ENCODE measurements at places on chromosomes 3 and 15.

DNA sequence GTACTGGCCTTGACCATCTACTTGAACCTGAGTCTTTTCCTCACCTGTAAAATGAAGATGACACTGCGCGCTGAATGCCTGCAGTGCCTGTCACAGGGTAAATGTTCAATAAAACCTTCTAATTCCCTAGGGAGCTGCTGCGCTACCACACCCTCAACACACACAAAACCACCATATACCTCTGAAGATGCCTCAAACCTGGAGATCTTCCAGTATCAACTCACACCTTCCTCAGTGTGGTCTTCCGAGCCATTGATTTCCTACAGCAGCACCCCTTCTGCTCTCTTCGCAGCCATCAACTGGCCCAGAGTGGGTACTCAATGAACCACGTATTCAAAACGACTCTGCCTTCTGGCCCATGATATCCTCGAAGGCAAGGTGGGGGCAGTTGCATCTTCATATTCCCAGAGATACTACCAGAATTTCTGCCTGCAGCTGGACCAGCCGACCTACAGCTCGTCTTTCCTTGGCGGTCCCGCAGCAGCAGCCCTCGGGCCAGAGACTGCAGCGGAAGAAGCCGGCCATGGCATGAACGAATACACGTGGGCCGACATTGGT is 695 bp downstream of the RPL32 start:
- DNase-seq: no peak

DNA sequence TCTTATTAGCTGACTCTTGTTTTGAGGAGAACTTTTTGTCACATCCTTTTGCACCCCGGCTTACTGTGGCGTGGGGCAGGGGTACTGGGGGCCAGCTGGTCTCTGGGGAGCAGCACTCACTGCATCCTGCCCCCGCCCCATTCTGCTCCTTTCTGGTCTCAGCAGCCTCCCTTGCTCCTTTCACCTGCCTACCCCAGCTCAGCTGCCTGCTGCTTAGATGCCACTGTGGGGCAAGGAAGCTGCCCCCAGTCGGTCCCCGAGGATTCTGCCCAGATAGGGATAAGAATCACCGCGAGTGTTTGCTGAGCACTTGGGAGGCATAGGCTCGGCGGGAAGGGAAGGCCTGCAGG is 32.0 kb downstream of the APBA2 start:
- DNase-seq: no peak

DNA sequence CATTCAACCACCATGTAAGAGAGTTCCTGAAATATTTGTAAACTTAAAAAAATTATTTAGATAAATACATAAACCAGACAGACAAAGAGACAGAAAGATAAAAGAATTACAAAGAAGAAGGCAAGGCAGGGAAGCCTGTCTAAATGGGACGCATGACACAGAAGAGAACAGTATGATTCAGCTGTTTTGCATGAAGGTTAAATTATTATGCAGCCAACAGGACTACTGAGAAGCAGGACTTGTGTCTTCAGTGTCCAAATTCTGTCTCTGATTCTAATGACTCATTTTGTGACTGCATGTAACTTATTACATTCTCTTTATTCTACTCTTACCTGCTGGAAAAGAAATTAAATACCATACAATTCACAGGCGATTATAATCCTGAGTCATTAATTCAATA is 340.4 kb upstream of the KCNMB2 start:
- DNase-seq: peak; percentile 58

DNA sequence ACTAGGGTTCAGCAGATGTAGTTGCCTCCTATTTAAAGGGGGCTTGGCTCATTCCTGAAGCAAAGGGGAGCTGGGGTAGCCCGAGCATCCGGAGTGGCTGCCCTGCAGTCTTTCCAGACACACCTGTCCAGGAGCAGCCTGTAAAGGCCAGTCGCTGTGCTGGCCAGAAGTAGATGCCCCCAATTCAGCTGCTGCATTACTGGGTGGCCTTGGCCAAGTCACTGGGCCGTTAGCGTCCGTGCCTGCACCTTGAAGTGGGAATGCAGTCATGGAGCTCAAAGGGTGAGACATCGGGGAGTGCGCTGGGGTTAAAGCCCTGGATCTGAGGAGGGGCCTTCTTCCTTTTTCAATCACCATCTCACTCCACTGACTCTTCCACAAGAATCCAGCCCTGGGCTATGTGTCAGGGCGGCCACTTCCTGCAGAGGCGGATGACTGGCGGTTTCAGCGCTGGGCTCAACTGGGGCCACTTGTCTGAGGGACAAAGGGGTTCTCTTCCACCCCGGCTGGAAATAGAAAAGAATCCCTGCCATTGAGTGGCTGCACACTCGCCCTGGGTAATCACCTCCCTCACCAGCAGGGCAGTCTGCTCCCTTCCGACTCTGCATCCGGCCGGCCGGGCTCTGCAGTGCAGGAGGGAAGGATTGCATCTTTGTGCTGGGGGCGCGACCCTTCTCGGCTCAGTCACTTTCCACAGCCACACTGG is 11.8 kb downstream of the ALDH1A3 start:
- DNase-seq: peak; percentile 24

GRCh38 chr3:104316118-104316517 is 1050.6 kb upstream of the ALCAM start:
- peak; percentile 21 for DNase-seq

- no peak for DNase-seq
These were observed 33.6 kb downstream of the MCTP2 start for GRCh38 chr15:94265009-94265408.

DNA sequence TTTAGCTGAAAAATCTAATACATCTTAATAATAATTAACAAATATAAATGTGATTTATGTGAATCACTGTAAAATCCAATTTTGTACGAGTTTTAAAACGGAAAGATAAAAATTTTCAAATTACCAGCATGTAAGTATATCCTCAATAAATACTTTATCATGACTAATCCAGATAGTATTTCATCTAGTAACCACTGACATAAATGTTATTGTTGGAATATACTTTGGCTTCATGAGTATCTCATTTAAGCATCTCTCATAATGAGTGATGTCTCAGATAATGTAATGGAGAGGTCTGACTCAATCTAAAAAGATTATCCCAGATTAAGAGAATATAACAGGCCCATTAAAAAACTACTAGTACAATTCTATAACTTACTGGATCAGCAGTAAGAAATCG is 216.3 kb downstream of the STAG1 start:
- peak; percentile 89 for DNase-seq

DNA sequence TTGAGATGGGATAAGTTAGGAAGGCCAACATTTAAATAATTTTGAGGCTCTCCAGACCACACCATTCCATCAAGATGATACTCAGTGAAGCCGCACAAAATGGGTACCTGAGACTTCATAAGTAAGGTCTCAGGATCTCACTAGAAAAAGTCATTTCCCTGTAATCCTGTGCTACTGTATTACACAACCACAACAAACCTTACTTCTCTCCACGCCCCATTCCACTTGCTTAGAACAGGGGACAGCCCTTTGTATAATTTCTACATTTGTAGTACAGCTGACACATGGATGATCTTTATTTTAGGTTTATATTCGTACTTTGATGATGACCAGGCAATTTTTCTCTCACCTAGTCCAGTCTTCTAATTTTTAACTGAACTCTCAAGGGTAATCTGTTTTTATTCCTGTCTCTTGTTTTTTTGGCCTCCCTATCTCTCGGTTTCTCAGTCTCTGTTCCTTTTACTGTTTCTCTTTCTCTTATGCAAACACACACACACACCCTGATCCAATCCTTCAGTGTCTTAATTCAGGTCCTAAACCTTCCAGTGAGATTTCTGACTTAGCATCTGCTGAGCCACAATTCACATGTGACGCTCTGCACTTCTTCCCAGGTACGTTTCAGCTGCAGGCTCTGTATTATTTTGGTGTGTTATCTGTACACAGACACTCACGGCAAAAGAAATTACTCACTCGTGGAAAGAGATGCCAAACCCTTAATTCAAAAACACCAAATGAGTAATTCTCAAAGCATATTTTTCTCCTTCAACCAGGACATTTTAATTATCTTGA is 223.2 kb upstream of the THBS1 start:
- DNase-seq: no peak

DNA sequence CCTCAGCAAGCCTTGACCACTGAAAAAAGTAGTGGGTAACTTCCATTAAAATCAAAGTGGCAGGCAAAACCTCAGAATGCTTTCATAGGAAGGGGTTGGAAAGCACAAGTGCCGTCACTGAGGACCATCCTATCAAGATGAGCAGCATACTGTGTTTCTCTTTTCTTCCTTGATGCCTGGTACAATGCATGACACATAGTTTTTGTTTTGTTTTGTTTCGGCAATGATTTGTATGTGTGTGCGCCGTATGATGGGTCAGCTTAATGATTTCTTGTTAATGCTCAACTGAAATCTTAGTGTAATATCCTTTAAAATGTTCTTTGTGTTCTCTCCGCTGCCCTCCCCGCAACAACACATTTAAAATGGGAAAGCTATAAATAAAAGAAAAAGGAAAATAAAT is 476.4 kb upstream of the KCNMB2 start:
- DNase-seq: peak; percentile 50

DNA sequence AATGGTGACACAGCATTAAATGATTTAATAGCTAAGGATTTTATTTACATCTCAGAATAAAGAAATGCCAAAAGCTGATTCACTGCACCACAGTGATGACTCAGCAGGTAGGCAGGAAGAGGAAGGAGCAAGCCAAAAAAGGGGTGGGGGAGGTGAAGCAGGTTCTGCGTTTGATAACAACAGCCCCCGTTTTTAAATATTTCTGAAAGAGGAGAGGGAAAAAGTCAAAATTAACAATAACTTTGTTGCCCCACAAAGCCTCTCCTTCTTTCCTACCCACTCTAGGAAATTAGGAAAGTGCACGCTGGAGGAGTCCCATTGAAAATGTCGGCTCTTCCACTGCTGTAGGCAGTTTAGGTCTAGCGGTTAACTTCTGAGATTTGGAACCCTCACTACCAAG is 9.9 kb upstream of the CCDC54 start:
- peak; percentile 90 for DNase-seq

- peak; percentile 40 for DNase-seq
These were observed 81.9 kb upstream of the ADAMTSL3 start for GRCh38 chr15:83571820-83572707.

GRCh38 chr3:156795890-156796481 is 30.2 kb upstream of the LEKR1 start:
- no peak for DNase-seq

- DNase-seq: no peak
These were observed 269.7 kb downstream of the ABHD5 start for GRCh38 chr3:43960448-43960840.

DNA sequence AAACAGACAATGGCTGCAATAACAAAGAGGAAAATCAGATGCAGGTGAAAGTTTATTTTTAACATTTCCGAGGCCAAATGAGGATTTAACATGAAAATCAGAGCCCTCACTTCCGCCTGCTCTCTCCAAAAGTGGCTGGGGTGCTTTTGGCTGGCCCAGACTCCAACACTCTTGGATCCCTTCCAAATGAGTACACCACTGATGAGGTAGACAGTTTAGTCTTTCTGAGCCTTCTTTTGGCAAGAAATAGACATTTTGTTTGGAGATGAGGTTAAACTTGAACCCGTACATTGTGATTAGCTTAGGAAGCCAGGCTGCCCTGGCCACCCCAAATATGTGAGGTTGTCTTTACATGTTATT is 51.0 kb upstream of the TRA2B start:
- no peak for DNase-seq

- peak; percentile 23 for DNase-seq
These were observed 91.6 kb downstream of the FOXB1 start for GRCh38 chr15:60095711-60096110.

DNA sequence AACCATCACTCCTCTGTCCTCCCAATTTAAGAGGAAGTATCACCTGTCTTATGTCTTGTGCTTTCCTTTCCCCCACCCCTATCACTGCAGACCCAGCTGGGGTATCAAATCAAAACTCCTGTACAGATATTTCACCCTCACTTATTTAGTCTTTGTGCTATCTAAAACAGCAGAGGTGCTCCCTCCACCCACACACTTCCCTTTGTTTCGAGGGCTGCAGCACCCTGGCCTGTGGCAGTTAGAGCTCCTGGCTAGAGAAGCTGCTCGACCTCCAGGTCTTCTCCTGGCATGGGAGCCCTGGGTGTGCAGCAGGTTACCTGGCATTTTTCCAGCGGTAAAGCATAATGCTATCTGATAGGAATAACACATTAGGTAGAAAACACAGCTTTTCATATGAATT is 181.4 kb upstream of the BCL6 start:
- DNase-seq: no peak

DNA sequence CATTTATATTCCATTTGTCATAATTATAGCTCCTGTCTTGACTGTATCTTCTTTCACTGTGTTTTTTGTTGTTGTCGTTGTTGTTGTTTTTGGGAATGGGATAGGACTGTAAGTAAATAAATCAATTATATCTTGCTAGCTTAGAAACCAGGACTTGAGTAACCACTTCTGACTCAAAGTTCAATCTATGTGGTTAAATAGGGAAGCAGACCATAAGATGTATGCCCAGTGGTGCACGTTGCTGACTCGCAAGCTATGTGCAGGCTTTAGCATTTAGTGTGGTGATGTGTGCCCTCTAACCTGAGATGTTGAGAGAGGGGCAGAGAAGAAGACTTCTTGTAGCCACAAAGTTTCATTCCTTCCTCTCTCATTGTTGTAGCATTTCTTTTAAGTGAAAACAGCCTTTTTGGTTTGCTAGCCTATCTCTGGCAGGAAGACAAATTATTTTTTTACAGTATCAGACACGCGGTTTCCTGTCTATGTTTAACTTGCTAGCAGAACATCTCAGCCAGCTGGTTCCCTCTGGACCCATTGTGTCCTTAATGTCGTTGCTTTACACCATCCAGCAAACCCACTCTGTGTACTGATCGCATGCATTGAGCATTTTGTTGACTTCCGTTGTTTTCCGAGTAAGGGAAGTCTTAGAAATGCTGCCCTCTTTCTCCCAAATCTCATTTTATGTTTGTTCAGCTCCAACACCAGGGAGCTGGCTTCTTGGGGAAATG is 52.1 kb downstream of the TGFBR2 start:
- DNase-seq: peak; percentile 83

DNA sequence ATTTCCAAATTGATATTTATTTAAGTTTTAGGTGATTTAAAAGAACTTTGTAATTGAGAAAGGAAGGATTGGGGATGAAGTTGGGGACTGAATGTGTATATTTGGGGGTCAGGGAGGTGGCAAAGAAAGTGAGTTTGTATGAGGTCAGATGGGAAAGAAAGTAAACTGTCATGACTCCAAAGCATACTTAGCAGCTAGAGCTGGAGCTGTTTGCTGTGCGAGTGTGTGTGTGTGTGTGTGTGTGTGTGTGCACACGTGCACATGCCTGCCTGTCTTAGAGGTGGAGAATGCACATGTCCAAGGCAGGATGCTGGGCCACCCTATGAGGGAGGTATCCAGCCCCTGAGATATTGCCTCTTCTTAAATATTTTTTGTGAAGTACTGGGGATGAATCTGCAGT is 21.0 kb downstream of the BOC start:
- DNase-seq: peak; percentile 37

GRCh38 chr3:4562595-4562994 is 69.4 kb downstream of the ITPR1 start:
- no peak for DNase-seq

DNA sequence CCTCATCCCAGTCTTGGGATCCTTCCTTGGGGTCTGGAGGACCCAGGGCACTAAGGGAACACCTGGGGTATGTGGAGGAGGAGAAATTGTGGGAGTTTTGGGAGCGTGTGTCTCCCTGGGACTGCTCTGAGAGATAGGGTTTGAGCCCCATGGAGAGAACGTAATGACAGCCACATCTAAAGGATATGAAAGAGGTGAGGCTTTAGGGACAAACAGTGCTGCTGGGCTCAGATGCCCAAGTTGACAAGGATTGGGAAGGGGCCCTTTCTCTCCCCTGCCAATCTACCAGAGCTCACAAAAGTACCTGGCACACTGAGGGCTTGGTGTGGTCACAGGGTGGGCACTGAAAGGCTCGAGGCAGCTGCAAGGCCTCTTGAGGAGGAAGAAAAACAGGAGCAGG is 13.3 kb upstream of the STARD5 start:
- DNase-seq: no peak

GRCh38 chr15:67762610-67763368 is 62.5 kb upstream of the SKOR1 start:
- no peak for DNase-seq
